Upper lobe of left lung (tissue), 6 donors: ENCODE measurements at places on chromosomes 3 and 15.
A peak's percentile ranks its signal among the peaks of the same experiment; 100 is the strongest.

GRCh38 chr3:53216723-53217122, 39.1 kb downstream of the TKT start:
- DNase-seq: no peak

DNA sequence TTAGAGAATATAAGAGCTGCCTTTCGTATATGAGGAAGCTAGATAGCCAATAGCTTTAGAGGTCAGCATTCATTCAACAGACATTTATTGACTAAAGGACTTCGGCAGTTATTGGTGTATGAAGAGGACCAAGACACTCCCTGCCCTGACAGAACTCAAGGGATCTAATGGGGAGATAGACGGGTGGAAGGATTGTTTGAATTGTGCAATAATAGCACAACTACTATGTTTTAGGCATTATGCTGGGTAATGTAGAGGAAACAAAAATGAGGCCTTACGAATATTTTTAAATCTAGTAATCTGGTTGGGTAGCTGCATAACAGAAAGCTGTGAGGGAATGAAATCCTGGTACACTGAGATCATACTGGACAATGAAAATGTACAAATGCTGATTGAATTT, 5.0 kb downstream of the LRCH3 start:
- DNase-seq: no peak

DNA sequence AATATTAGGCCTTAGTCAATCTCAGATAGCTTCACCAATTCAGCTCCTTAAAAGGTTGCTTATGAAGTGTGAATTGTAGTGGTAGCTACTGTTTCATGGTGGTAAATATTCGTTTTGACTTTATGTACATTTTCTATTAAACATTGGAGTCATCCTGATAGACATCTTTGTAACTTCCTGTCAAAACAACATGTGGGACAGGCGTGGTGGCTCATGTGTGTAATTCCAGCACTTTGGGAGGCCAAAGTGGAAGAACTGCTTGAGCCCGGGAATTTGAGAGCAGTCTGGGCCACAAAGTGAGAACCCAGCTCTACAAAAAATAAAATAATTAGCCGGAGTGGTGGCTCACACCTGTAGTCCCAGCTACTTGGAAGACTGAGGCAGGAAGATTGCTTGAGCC, 2.0 kb upstream of the TRIM59 start:
- DNase-seq: no peak

DNA sequence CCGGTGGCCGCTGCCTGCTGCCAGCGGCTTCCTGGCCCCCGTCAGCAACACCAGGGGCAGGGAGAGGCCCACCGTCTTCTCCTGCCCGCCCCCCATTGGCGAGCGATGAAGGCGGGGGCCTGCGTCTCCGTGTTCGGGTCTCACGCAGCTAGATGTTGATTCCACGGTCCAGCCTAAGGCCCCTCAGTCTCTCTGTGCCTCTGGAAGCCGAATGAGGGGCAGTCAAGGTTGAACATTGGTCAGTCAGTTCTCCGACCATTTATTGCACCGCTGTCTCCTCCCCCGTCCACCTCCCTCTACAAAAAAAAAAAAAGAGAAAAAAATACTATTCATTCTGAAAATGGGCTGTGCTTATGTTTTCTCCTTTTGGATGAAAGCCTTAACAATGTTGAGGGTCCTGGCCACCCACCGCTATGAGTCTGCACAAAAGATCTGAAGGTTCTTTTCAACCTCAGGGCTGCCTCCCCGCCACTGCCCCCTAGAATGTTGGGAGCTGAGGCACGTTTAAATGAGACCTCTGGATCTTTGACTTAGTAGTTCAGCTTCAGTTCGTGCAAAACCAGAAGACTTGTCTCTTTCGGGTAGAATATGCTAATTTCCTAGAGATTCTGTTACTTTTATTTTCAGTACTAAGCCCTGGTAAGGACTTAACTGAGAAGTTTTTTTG, 736 bp downstream of the IREB2 start:
- peak; percentile 31 for DNase-seq

- DNase-seq: peak; percentile 60
Measured at GRCh38 chr15:19973718-19974117, 567.9 kb downstream of the GOLGA6L6 start.

DNA sequence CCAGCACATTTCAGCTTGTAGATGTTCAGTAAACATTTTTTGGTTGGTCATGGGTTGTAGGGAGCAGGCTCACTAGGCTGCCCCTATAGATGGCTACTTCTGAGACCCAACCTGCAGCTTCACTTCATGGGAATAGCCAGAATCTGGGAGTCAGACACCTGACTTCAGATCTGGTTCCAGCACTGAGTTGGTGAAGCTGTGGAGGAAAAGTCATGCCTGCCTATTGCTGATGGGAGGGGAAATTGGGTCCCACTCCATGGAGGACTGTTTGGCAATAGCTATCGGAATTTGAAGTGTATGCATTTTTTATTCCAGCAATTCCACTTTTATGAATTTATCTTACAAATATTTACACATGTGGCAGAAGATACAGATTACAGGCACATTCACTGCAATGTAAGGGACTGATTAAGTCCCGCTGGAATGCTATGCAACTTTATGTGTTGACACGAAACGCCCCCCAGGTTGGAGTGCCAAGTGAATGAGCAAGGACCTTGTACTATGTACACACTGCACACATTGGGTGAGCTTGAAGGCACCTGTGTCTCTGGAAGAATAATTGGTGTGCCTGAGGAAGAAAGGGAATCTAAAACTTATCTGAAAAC, 7.8 kb upstream of the CCR1 start:
- no peak for DNase-seq

- no peak for DNase-seq
Measured at GRCh38 chr3:47409284-47409683, 28.5 kb downstream of the PTPN23 start.

GRCh38 chr3:66348704-66349103, 127.9 kb downstream of the SLC25A26 start:
- no peak for DNase-seq

- DNase-seq: no peak
Measured at GRCh38 chr15:41490355-41490754, 3.3 kb upstream of the ITPKA start.

- no peak for DNase-seq
Measured at GRCh38 chr3:44125246-44125645, 116.4 kb upstream of the TOPAZ1 start.

- peak; percentile 29 for DNase-seq
Measured at GRCh38 chr3:113747283-113748046, 630 bp downstream of the ATP6V1A start.

- no peak for DNase-seq
Measured at GRCh38 chr3:61768284-61769037, 207.1 kb downstream of the PTPRG start.

- DNase-seq: no peak
Measured at GRCh38 chr15:61159901-61160300, 69.2 kb downstream of the RORA start.

GRCh38 chr3:133487920-133488540, 85.5 kb upstream of the CDV3 start:
- no peak for DNase-seq

- DNase-seq: peak; percentile 99
Measured at GRCh38 chr3:170357176-170358041, at the start of gene SKIL. Gene SKIL (plus strand): TSS chr3:170357715. CDS start chr3:170360332, 2,617 bp downstream.

GRCh38 chr3:59006634-59007517, 42.9 kb downstream of the CFAP20DC start:
- no peak for DNase-seq

DNA sequence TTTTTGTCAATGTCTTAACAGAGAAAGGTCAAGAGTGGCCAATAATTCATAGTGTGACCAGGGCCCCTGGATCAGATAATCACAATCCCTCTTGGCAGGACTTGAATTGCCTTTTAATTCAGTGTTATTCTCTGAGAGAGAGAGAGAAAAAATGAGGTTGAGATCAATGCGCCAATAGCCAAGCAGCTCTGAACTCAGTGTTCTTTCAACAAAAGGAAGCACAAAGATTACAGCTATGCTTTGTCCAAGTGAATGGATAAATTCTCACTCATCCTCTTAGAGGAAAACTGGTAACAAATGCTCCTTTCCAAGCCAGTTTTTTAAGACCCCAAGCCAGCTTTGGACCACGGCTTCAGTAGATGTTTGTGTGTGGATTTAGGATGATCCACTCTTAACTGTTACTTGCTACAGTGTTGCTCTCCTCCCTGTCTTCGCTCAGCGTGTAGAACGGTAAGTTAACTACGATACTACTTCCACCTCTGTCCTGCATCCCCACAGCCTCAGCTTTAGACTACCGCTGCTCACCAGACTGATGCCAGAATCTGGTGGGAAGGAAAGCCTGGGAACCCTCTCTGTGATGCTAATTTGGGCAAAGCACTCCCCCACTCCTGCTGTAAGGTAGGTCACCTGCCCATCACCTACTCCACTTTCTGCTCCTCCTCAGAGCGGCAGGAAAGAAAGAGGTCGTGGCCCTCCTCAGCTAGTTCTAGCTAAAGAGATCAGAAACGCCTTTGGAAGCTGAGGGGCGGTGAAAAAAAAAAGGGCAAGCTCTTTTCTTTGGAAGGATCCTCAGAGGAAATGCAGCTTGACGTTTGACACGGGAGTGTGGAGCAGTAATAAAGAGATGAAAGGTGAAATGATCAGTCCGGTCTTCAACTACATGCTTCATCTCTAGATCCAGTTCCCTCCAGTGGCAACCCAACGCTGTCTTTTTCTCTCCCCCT, 46.8 kb upstream of the LPP start:
- DNase-seq: no peak

GRCh38 chr3:137071104-137071503, 113.3 kb downstream of the IL20RB start:
- DNase-seq: no peak

DNA sequence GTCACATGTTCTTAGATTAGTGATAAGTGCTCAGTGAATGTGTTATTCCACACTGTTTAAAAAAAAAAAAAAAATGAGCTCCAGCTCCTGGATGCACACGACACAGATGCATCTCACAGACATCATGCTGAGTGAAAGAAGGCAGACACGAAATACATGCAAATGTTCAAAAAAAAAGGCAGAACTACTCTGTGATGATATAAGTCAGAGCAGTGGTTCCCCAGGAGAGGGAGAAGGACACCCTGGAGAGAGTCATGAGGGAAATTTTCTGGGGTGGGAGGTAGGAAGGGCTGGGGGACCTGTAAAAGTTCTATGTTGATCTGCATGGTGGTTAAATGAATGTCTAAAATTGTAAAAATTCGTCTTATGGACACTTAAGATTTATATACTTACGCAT, 4.3 kb downstream of the CSRNP1 start:
- DNase-seq: no peak

DNA sequence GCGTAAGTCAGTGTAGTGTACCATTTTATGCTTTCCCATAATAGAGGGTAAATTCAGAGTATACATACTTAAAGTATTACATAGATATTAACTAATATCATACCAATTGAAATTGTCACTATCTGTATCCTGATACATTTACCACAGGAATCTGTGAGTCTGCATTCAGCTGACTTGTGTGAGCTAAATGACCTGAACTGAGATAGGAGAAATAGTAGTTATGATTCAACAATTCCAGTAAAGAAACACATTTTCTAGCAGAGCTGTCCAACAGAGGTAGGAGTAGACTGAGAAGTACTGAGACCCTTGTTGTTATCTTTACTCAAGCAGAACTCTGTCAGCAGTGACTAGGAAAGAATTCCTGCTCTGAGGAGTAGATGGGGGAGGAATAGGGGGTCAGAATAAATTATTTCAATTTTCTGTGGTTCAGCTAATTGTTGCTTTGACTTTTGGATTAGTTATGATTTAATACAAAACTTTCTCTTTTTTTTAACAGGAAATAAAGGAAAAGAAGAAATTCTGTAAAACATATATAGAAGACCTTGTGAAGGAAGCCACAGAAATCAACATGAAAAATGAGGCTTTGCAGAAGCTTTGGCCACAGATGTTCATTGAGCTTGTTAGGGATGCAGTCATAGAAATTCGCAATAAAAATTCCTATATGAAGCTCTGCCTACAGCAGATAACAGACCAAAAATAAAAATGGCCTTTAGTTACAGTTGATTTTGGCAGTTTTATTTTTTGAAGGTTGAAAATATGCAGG, 66.2 kb upstream of the THSD4 start:
- no peak for DNase-seq

DNA sequence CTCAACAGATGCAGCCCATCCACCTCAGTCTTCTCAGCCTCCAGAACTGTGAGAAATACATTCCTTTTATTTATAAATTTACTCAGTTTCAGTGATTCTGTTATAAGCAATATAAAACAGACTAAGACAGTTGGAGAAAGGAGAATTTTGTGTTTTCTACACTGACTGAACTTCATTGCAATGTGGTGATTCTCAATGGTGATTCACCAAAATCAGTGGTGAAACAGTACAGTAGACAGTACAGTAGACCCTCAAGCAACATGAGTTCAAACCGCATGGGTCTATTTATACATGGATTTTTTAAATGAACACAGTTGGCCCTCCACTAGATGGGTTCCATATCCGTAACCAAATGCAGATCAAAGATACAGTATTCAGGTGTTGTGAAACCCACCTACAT, 403.1 kb upstream of the TGFBR2 start:
- no peak for DNase-seq

DNA sequence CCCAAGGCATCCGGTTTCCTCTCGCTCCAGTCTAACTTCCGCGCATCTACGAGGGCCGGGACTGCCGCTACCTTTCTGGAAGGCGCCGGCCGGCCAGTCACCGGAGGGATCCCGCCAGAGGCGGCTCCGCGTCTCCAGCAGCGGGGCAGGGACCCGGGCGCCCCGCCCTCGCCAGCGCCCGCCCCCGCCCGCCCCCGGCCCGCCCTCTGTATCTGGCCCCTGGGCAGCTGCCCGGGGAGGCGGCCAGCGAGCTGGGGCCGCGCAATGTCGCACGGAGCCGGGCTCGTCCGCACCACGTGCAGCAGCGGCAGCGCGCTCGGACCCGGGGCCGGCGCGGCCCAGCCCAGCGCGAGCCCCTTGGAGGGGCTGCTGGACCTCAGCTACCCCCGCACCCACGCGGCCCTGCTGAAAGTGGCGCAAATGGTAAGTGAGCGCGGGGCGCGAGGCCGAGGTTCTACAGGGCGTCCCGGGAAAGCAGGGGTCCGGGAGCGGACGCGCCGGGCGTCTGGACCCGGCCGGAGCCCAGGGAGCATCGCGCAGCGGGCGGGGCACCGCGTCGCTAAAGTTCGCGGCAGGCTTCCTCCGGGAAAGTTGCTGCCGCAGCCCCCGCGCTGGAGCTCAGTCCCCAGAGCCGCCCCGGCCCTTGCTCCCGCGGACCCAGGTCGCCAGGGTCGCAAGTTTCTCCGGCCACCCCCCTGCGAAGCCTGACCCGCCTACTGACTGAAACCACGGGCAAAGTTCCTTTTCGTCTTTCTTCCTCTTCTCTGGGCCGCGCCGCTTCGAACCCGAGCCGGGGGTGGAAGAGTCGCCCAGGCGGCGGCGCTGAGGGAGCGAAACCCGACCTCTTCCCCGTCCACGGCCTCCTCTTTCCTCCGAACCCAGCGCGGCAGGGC, at the start of gene CMTM7:
Gene CMTM7 (plus strand): TSS at position 211 of the 893 bp plus-strand sequence. CDS start 54 bp downstream, at position 265.
- DNase-seq: peak; percentile 94

GRCh38 chr3:182792901-182793662, at the start of gene ATP11B:
Gene ATP11B (plus strand): TSS chr3:182793504. CDS start chr3:182793760, 256 bp downstream.
- DNase-seq: peak; percentile 81

- no peak for DNase-seq
Measured at GRCh38 chr3:185995352-185995751, 57.5 kb upstream of the TRA2B start.

DNA sequence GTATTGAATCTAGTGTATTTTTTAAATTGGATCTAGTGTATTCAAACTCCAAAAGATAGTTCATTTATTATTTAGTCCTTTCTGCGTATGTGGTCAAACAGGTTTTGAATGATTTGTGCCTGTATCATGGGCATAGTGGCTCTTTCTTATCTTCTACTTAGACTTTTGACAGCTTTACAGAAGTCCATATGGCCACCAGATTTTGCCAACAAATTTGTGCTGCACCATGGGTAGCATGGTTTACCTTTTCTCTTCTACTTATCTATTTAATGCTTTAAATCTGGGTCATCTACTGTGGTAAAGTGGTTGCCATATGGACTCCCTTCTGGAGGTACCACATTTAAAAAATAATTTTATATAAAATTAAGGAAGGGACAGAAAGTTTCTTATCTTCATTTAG, 66.9 kb upstream of the CADM2 start:
- DNase-seq: no peak
